ENCODE measurements at places on chromosomes 11 and 22.

- DNase-seq, result no peak
Measured at GRCh38 chr11:49202287-49202976, 6.0 kb downstream of the FOLH1 start.

GRCh38 chr22:33883961-33884808 lies 36.1 kb downstream of the LARGE1 start:
- peak; percentile 11 for DNase-seq

DNA sequence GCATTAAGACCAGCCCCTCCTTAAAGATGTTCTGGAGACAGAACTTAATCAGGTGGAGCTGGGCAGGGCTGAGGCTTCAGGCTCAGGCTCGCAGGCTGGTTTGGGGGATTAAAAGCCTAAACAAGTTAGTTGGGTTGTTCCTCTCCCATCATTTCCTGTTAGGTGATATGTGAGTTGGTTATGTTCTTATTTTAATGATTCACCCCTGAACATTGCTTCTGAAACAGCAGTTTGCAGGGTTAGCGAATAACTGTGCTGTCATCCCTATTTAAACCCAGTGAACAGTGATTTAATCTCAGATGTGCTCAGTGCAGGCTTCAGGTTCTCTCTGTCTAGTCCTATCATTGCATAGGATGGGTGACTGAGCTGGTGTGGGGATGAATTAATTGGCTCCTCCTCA lies 47.4 kb upstream of the BIRC3 start:
- DNase-seq, result no peak

DNA sequence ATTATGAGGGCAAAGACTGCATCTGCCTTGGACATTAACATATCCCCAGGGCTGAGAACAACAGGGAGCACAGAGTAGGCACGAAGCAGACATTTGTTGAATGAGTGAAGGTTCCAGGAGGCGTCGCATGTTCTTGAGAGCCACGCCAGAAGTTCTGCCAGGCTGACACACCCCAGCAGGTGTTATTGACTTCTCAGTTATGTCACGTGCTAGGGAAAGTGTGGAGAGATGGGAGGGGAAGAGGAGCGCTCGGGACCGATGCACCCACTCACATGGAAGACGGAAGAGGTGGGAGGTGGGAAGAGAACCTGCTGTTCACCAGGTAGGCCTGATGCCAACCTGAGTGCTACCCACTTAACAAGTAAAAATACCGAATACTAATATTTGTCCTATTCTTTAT lies 232.8 kb downstream of the LARGE1 start:
- no peak for DNase-seq

DNA sequence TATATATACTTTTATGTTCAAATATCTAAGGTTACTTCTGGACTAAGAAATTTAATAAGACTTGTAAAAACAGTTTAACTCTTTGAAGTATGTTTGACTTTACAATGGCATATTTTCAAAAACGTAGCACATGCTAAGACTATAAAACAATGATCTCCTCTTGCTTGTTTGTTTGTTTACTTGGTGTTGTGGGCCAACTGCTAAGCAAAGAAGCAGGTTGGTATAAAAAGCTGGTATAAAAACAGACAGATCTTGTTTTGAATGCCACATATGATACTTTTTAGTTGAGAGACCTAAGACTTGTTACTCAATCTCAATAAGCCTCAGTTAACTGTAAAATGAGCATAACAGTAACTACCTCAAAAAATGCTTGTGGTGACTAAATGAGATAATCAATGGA lies 1206.3 kb downstream of the LRRC4C start:
- no peak for DNase-seq

DNA sequence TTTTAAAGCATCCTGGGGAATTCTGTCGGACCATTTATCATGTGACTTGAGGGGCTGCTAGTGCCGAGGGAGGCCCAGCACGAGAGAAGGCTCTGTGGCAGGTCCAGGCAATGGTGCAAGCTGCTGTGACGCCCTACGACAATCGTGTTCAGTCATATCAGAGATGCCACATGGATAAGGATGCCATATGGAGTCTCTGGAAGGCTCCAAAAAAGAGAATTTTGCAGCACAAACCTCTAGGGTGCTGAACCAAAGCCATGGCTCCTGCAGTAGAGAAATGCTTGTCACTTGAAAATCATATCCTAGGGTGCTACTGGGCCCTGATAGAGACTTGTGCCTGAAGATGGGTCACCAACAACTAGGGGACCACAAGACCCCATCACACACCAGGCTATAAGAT lies 6.7 kb upstream of the CD6 start:
- DNase-seq, result peak; percentile 3

DNA sequence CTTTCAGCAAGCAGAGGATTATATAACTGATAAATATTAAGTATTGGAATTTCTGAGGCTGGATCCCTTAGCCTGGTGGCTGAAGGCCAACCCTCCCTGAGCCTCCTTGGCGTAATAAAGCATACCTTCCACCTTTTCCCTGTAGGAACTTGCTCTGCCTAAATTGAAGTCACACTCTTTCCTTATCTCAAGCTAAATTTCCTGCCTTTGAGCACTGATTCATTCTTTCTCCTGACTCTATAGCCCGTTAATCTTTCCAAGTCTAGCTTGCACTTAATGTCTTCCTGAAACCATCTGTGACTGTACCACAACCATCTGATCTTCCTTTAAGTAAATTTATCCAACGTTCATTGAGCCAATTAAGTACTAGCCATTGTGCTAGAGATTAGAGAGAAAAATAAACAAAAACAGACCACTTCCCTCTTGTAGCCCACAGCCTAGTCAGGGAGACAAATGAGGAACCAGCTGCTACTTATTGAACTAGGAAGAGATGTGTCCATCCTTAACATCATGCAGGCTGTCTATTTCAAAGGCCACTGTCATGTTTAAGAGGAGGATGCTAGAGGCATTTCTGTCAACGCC lies 62.9 kb downstream of the GRK3 start:
- DNase-seq, result no peak
